ENCODE measurements at places on chromosomes 6 and 20. TPM values are rescaled to one million over a fixed set of nuclear protein-coding genes. Genes with fewer than 3 reads are reported as not detected.

The CALHM6 gene
- polyA plus RNA-seq: 3.8 TPM

The C6orf141 gene
- polyA plus RNA-seq: 3.0 TPM

The RCAN2 gene
- polyA plus RNA-seq: 3.2 TPM

The FANCE gene
- 27.8 TPM for polyA plus RNA-seq

DNA sequence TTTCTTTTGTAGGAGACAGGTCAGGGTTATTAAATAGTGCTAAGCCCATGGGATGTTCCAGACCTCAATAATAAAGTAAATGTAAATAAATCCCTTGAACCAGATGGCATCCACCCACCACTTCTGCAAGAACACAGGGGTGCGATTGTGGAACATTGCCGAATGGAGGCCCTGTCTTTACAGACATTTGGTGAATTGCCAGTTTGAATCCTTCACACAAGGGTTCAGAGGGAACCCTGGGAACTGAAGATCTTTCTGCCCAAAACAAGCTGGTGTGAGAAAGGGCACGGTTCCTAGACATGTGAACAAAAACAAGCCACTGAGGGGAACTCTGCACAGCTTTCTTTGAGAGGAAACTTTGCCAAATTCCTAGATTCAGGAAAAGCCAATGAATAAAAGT, 30.2 kb upstream of the RNF8 start:
- peak; percentile 11 for DNase-seq

DNA sequence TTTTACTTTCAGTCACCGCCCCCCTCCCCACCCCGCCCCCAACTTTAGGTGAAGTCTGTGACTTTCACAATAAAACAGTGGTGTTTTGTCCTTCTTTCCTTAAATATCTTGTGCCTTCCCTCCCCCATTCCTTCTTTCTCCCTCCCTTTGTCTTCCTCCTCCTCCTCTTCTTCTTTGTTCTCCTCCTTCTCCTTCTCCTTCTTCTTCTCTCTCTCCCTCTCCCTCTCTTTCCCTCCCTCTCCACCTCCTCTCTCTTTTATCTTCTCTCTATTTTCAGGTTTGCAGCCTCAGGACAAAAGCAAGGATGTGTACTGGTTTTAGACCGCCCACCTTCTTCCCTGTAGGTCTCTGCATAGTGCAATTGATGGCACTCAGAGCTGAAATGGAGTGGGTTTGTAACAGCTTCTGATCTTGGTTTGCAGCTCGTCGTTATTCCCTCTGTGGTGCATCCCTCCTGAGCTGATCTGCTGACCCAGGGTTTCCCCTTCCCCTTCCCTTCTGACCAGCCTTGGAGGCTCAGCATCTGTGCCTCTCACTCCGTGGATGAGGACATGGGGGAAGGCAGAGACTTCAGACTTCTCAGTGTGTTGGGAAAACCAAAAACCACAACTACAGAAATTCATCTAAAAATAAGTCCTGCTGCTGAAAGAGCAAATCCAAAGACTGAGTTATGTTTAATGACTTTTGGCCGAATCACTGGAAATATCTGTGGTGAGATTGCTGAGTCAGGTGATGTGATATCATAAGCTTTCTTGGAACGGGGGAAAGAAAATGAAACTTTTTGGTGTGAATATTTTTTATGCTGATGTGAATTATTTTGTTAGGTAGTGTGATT, 6.9 kb downstream of the VGLL2 start:
- no peak for DNase-seq

DNA sequence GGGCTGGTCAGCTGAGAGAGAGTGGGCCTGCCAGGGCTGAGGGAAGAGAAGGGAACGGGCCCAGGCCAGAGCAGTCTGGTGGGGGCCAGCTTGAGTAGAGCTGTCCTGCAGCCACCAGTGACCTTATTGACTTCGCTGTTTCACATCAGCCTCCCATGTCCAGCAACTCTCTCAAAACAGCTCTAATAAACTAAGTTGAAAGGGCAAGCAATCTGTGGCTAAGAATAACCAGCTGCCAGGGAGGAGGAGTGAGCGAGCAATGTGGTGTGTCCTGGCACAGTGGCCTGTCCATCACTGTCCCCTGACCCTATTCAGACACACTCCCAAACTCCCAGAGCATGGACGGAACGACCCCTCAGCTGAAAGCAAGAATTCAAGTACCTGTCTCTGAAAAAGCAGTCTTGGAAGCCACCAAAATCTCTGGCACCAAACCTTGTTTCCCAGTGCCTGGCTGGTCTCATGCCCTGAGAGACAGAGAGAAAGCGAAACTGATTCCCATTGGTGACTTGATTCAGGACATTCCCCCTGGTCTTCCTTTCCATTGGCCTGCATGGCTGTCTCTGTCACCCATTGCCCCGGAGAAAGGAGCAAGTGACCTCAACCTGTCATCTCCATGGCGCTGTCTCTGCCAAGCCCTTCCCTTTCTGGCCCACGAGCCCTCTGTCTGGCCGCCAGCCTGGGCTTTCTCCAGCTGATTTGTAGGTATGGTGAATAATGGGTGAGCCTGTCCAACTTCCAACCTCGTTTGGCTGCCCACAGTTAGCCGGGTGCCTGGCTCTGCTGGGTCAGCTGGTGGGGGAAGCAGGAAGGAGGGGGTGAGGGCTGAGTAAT, at the start of gene DDO:
DDO (minus strand) TSS at position 490 of the 831 bp plus-strand sequence. CDS start 2,113 bp downstream, outside the sequence.
- DNase-seq: no peak

DNA sequence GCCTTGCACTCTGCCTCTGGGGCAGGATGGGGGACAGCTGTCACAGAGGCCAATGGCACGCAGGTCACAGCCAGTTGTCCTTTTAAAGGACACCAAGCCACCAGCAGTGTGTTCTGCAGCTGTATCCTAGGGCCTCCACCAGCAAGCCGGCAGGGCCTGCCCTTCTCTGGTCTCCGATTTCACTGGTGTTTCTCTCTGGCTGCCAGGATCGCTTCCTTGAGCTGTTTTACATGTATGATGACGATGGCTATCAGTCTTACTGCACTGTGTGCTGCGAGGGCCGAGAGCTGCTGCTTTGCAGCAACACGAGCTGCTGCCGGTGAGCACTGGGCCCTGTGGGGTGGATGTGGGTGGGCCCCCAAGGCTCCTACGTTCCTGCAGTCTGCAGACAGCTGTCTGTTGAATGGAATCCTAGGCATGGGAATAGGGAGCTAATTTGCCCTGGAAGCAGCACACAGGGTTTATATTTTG, 22.7 kb upstream of the MAPRE1 start:
- DNase-seq: no peak

- no peak for DNase-seq
Measured at GRCh38 chr6:5761370-5761769, 245.4 kb downstream of the NRN1 start.

DNA sequence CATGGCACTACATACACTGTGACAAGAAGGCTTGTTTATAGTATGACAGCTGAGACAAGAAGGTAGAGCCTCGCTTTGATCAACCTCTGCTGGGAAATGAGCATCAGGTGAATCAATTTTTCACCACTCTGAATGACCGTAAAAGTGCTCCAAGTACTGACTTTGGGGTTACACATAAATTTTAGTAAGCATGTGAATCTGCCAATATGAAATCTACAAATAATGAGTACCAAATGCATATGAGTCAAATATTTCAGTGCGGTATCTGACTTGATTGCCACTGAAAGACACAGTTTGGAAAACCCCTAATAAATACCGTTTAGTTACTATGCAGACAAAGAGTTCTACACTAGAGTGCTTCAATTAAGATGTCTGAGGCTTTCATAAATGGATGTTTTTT, 77.8 kb downstream of the ATG5 start:
- no peak for DNase-seq

- DNase-seq: no peak
Measured at GRCh38 chr20:41081276-41081814, 52.7 kb downstream of the TOP1 start.

GRCh38 chr6:103707596-103708325, 1152.0 kb downstream of the HACE1 start:
- DNase-seq: no peak

DNA sequence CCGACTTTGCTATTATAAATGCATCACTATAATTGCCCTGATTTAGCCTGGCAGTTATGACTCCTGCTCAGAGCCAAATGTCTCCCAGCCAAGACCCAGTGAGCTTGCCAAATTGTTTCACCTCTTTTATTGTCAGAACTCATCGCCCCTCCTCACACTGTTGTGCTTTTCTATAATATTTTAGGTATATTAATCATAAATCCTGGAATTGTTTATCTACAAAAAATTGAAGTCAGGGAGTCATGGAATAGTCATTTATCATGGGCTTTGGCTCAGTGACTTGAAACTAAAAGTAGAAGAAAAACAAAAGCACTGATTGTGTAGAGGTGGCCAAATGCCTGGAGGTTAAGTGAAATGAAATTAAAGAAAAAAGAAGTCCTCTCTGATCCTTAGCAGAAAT, 85.6 kb downstream of the PFDN4 start:
- DNase-seq: no peak

DNA sequence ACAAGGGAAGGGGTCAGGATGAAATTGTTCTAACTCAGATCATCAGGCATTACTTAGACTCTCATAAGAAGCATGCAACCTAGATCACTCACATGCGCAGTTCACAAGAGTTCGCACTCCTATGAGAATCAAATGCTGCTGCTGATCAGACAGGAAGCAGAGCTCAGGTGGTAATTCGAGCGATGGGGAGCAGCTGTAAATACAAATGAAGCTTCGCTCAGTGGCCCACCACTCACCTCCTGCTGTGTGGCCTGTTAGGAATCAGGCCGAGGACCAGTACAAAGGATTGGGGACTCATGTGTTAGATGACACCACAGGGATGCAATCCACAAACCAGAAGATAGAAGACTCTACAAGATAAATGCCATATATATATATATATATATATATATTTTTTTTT, 31.5 kb upstream of the TOP1 start:
- DNase-seq: no peak

DNA sequence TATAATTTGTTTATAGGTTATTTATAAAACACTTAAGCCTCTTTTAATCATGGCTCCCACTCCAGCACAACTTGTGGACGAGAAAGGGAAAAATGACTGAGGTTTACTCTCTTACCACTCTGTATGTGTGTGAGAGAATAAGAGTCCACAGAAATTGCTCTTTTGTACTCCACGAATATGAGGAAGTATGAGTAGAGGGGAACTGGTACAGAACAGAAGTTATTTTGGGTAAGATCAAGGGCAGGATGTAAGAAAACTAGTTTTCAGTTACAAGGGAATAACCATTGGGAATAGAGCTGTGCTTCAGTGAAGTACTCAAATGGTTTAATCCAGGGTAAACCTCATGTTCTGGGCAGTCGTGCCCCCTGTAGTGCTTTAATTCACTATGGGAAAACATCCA, 72.6 kb downstream of the REV3L start:
- DNase-seq: no peak

DNA sequence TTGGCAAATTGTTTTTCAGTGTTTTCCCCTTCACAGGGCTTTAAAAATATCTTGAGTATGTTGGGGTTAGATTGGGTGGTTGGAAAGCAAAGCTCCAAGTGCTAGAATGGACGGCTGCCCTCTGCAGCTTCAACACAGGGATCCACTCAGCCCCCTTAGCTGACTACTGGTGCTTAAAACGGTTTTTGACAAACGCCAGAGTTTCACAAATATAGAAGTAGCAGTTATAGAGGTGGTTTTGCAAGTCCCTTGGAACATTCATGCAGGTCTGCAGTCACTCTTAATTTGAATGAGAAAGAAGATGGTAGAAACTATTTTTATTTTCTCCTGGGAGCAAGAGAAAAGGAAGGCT, 175.9 kb downstream of the ARID1B start:
- DNase-seq: no peak

DNA sequence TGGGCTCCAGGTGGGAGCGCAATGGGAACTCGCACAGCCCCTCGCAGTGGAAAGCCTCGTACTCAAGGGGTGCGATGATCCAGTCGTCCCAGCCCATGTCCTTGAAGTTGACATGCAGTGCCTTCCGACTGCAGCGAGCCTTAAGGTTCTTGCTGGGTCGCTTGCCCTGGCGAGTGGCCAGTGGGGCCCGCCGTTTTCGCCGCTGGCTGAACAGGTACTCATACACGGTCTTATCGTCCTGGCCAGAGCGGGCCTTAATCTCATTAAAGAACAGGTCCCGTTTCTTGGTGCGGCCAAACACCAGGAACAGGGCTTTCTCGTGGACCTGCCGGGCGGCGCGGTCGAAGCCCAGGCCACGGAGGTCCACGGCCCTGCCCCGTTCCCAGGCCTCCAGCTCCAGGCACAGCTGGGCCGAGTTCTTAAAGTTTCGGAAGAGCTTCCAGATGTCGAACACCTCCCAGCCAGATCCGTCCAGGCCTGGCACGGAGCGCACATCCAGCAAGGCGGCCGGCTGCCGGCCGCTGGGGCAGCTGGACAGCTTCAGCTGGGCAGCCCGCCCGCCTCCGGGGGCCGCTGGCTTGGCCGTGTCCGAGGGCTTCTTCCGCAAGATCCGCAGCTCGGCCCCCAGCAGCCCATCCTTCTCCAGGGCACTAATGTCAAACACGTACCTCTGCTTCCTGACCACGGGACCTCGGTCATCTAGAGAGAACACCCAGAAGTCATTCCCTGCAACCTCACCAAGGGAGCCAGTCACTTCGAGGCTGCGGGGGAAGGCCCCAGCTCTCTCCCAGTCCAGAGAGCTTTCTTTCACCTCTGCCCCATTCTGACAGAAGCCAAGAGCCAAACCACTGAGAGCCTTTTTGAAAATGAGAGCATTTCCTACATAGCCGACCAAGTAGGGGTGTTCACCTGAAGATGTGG, 3.7 kb downstream of the GDF5 start:
- DNase-seq: no peak

DNA sequence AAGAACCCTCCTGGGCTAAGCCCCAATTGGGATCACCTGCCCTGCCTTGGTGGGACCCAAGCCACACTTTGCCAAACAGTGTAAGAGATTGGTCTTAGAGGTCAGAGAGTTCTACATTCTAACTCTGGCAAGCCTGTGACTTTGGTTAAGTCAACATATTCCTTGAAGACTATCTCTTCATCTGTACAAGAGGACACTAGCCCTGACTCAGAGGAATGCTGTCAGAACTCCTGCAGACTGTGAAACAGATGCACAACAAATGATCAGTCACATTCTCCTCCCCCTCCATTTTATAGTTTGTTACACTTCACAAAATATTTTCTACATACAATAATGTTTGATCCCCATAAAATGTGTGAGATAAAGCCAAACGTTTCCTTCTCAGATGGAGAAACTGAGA, 91.7 kb upstream of the EPB41L1 start:
- no peak for DNase-seq

DNA sequence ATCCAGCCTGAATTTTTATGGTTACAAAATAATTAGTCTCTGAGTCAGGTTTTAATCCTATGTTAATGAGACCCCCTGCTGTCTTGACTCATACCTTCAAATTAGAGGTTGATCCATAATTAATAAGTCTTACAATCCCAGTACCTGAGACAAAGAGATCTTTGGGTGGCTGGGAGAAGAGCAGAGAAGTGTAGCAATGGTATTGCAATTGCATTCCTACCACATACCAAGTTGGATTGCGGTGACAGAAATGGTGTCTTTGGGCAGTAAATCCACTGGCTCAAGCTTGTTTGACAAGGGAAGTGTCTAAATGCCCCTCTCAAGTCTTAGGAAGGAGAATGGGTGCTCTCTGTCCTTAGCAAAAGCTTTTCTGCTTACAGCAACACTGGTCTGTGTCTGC, 150.4 kb downstream of the BTBD3 start:
- no peak for DNase-seq

GRCh38 chr6:117530467-117531242, 48.2 kb downstream of the DCBLD1 start:
- no peak for DNase-seq

All from hindlimb muscle (tissue), 1 donor.